ENCODE measurements at places on chromosomes 16 and 17.

DNA sequence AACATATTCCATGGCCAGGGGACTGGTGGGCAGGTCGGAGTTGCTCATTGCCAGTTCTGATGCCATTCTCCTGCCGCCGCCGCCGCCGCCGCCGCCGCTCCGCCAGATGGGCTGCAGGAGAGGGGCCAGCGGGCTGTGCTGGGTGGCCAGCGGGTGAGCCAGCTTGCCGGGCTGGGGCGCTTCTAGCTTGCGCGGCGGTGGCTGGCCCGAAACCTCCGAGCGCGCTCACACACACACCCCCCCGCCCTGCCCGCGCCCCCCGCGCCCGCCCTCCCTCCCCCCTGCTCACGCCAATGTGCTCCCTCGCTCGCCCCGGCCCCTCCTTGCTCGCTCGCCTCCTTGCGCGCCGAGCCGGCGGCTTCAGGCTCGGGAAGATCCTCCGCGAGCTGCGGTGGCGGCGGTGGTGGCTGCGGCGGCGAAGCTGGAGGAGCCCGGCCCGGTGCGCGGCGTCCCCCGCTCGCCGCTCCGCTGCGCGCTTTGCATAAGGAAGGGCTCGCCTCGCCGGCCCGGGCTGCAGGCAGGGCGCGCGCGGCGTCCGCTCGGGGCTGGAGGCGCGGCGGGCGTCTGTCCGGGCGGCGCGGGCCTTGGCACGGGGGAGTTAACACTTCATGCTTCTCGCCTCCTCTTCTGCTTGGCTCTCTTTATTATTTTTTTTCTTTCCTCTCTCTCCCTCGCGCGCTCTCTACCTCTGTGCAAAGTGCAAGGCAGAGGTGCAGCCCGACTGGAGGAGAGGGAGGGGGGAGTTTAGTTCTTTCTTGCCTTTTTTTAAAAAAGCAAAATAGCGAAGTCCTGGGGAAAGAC, 500 bp downstream of the MAF start:
- DNase-seq: peak; percentile 24

DNA sequence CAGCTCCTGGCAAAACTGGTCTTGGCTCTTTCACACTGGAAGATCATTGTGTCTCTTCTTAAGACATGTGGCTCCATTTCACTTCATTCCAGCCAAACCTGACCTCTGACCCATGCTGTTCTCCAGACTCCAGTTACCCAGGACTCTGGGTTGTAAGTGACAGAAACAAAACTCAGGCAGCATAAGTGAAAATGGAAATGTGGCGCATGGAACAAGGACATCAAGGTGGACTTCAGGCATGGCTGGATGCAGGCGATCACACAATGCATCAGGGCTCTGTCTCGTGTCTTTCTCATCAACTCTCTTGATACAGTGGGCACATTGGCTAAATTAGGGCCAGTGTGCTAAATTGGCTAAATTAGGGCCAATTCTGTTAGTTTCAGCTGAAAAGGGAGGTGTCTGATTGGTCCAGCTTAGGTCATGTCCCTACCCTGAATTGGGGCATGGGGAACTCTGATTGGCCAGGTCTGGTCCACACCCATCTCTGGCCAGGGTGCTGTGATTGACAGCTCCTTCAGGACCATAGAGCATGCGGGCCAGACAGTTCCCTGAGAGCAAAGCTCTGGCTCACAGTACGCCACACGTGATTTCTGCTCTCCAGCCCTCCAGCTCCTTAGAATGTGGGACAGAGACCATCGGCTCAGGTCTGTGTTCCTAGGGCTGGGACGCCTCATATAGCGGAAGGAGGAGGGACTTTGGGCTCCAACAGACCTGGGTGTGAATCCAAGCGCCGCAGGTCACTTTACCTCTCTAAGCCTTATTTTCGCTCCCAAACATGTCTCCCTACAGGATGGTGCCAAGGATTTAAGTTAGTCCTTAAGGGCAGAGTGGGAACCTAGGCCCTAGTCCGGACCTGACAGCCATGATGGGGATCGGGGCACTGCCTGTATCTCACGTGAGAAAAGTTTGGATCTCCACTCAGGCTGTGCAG, 17.5 kb downstream of the SOCS1 start:
- DNase-seq: no peak

GRCh38 chr16:66133643-66134338, 232.7 kb upstream of the CDH5 start:
- no peak for DNase-seq

- no peak for DNase-seq
These were observed 5.2 kb downstream of the CACNA1G start for GRCh38 chr17:50565402-50566350.

GRCh38 chr16:20344611-20345010, 7.9 kb downstream of the UMOD start:
- no peak for DNase-seq

GRCh38 chr16:53865494-53865863, 161.5 kb downstream of the FTO start:
- peak; percentile 90 for DNase-seq

DNA sequence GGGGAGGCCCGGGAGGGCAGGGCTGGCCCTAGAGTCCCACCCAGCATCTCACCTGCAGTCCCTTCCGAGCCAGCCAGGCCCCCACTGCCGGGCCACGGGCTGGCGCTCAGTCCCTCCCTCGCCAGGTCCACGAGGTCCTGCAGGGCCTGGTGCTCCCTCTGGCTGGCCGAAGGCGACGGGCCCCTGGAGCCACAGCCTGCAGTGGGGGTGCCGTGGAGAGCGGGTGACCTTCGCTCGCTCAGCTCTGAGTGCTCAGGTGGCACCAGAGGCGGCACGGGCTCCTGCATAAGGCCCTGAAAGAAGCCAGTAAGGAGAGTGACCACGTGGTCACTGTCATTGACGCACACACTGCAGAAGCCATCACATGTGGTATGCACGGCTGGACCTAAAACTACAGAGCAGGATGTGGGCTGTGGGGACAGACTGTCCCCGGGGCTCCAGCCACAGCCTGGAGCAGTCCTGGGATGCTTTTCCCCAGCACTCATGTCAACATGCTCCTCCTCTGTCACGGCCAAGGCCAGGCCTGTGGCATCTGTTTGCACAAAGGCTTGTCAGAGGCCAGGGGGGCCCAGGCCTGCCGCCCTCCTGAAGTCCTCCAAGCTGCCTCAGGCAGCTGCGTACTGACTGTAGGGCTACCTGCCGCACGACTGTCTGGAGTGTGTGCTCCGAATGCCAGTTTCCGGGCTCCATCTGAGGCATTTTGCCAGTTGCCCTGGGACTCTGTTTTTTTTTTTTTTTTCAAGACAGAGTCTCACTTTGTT, 15.1 kb downstream of the SLX4 start:
- no peak for DNase-seq

GRCh38 chr16:20323591-20324117, 3.7 kb downstream of the GP2 start:
- DNase-seq: no peak
